ENCODE measurements at places on chromosomes 3 and 15.

- no peak for DNase-seq
These were observed 90.5 kb upstream of the PLCL2 start for GRCh38 chr3:16794257-16794656.

GRCh38 chr3:103499132-103499900 lies 1064.5 kb downstream of the ZPLD1 start:
- no peak for DNase-seq

DNA sequence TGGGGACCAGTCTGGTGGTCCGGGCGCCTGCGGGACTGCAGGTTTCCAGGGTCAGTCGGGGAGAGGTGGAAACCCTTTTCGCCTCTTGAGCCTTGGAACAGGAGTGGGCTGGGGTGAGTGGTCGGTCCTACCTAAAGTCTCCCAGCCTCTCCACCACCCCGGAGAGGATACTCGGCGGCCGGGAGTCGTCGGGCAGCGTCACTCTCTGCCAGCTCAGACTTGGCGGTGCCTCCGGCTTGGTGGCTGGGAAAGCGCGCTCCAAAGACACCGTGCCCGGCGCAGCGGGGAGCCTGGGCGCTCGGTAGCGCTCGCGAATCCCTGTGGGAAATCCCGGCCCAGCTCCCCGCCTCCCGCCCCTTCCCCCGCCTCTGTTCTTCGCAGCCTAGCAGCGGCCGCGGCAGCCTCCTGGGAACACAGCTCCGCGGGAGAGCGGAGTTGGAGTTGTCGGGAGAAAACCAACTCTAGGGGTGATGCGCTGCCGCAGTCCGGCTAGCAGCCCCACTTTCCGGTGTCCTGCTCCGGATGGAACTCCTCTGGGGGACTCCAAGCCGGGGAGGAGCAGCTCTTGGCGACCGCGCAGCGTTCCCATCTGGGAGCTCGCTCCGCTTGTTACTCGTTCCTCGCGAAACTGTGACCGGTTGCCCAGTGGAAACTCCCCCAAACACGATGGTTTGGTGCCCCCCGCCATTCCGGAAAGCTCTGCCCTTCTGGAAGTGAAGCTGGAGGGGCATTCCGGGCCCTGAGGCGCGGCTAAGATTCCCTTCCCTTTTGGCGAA lies 1.4 kb downstream of the EPHB1 start:
- no peak for DNase-seq

- DNase-seq: no peak
These were observed 126.2 kb downstream of the TIGIT start for GRCh38 chr3:114420072-114420471.
